Calu3 (cell line): ENCODE measurements at places on chromosomes 5 and 9. TPM values are rescaled to one million over a fixed set of nuclear protein-coding genes. Genes with fewer than 3 reads are reported as not detected.

DNA sequence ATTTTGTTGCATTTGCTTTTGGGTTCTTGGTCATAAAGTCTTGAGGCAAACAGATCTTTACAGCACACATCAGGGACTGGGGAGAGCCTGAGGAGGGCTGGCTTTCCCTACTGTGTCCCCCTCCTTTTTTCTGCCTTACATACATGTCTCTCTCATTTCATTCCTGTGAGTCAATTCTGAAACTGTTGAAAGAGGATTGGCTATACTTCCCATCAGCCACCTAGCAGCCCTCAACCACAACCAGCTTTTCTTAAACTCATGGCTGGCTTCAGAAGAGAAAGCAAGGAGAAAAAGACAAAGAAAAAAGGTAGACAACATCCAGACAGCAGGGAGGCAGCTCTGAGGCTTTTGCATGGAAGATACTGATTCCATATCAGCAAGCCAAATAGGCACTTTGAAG, 374.8 kb upstream of the KIF2A start:
- H3K27ac ChIP-seq: no peak overlapping the region
- no peaks in the 10 kb centered on the region for H3K36me3 ChIP-seq
- no peak for DNase-seq
- no peaks in the 10 kb centered on the region for H3K4me1 ChIP-seq
- no peaks in the 10 kb centered on the region for H3K27me3 ChIP-seq
- H3K4me3 ChIP-seq: no peak overlapping the region

The LCN15 gene
- total RNA-seq: not detected in 2 replicates

DNA sequence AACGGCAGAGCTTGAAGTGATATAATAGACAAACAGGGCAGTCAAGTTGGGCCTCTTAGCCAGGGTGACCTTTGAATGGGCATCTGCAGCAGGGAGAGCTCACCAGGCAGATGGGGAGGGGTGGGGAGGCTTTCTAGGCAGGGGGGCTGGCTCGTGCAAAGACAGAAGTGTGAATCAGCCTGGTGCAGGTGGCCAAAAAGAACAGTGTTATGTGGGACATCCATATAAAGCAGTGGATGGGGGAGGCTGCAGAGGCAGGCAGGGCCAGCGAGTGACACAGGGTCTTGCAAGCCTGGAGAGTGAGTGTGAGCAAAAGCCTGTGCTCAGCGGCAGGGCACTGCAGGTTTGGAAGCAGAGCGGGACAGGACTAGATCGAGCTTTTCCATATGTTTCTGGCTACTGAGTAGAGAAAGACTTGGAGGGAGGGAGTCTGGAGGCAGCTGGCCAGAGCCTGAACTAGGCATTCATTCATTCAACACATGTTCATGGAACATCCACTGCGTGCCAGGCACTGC, 14.2 kb upstream of the TTLL11 start:
- no peak for DNase-seq
- no peak overlapping the region for H3K27ac ChIP-seq
- no peaks in the 10 kb centered on the region for H3K4me1 ChIP-seq
- H3K27me3 ChIP-seq: peaks cover 31% of the 10 kb centered on the region
- H3K4me3 ChIP-seq: no peak overlapping the region

The TUBB4B gene
- 360 and 383 TPM in 2 replicates for total RNA-seq

The SLC6A3 gene
- not detected in 2 replicates for total RNA-seq

DNA sequence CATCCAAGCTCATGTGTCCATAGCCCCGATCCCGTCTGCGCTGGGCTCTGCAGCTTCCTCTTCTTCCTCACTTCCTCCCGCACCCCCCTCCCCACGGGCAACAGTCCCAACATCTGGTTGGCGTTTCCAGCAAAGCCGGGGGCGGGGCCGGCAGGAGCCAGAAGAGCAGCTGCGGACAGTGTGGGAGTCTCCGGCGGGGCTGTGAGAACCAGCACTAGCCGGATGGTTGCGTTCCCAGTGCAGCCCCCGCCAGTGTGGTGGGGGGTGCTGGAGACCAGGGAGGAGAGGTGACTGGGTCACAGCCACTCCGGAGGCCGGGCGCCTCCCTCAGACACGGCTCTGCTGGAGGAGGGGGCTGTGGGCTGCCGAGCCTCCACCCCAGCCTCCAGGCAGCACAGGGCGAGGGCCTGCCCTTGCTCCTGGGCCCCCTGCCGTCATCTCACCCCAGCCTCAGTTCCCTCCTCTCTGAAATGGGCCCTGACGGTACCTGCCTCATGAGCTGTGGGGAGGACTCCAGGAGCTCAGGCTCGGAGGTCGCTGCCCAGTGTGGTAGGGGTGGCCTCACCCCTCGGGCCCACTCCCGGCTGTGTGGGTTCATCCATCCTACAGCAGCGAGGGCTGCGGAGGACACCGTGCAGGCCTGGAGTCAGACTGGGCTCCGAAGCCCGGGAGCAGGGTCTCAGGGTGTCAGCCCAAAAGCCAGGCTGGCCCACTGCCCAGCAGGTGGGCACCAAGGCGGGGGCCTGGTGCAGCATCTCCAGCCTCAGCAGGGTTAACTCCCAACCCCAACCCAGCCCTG, 41.5 kb upstream of the NOTCH1 start:
- no peak overlapping the region for H3K27ac ChIP-seq
- H3K36me3 ChIP-seq: no peaks in the 10 kb centered on the region
- H3K27me3 ChIP-seq: peaks cover 29% of the 10 kb centered on the region

DNA sequence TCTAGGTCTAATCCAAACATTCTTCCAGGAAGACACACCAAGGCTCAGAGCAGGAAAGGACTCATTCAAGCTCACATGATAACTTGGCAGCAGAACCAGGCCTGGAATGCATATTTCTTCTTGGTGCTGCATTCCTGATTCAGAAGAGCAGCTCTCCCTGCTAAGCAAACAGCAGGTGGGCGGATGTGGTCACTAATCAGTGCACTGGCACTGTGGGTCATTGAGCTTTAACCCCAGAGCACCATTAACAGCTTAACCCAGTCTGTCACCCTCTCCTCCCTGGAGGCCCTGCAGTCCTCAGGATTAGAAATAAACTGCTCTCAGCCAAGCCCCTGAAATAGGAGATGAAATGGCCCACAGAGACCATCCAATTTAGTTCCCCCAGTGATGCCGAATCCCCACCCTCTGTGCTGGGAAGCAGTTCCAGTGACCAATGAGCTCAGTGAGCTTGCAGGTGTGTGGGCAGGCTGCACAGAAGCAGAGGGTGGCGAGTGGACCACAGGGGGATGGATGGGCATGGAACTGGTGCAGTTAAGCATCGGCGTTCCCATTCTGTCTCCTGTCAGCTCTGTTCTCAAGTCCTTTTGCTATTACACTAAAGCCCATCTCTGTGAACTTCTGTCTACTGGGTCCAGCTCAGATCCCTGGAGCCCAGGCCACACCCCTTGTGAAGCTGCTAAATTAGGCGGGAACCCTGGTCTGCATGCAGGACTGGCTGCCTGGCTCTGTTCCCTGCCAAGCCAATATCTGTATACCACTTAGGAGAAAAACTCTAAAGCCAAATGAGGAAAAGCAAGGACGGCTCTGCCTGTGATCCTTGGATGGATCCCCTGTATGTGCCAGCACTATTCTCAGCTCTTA, 16.6 kb upstream of the MEGF9 start:
- peaks cover 37% of the 10 kb centered on the region for H3K4me1 ChIP-seq
- H3K4me3 ChIP-seq: no peak overlapping the region
- H3K36me3 ChIP-seq: no peaks in the 10 kb centered on the region
- DNase-seq: peak; percentile 70
- no peak overlapping the region for H3K27ac ChIP-seq

- peak overlapping the region; percentile 99 for H3K4me3 ChIP-seq
- H3K27me3 ChIP-seq: peaks cover 3% of the 10 kb centered on the region
- peaks cover 29% of the 10 kb centered on the region for H3K36me3 ChIP-seq
- H3K27ac ChIP-seq: peak overlapping the region; percentile 80
- H3K4me1 ChIP-seq: no peaks in the 10 kb centered on the region
- DNase-seq: no peak
Observed at GRCh38 chr5:176362233-176362490, 598 bp upstream of the KIAA1191 start.

The TMEM252 gene
- not detected in 2 replicates for total RNA-seq

- H3K36me3 ChIP-seq: peaks cover 25% of the 10 kb centered on the region
- peak overlapping the region; percentile 96 for H3K4me3 ChIP-seq
- H3K27ac ChIP-seq: peak overlapping the region; percentile 94
- H3K4me1 ChIP-seq: peaks cover 18% of the 10 kb centered on the region
- DNase-seq: no peak
Observed at GRCh38 chr5:110738503-110738811, 350 bp upstream of the SLC25A46 start.

GRCh38 chr5:86640998-86641397, 23.3 kb downstream of the COX7C start:
- H3K27me3 ChIP-seq: no peaks in the 10 kb centered on the region
- H3K36me3 ChIP-seq: no peaks in the 10 kb centered on the region
- peak overlapping the region; percentile 52 for H3K27ac ChIP-seq
- H3K4me1 ChIP-seq: peaks cover 31% of the 10 kb centered on the region
- DNase-seq: no peak

The HEXB gene
- total RNA-seq: 212 and 223 TPM in 2 replicates

The MYOT gene
- not detected in 2 replicates for total RNA-seq

DNA sequence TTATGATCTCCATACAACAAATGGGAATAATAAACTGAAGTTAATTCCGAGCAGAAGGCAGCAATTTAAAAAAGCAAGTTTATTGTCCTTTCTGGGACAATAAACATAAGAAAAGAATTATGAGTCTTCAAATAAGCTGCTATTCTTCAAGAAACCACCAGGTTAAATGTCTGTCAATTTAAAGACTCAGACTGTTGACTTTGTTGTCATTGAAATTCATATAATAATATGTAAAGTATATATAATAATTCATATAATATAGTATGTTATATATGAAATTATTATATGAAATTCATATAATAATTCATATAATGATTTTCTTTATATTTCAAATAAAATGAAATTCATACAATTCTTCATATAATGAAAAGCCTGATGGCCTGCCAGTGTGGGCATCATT, 497.5 kb upstream of the RGMB start:
- no peak for DNase-seq
- H3K27me3 ChIP-seq: no peaks in the 10 kb centered on the region
- H3K36me3 ChIP-seq: no peaks in the 10 kb centered on the region
- H3K4me3 ChIP-seq: no peak overlapping the region
- peaks cover 12% of the 10 kb centered on the region for H3K4me1 ChIP-seq

DNA sequence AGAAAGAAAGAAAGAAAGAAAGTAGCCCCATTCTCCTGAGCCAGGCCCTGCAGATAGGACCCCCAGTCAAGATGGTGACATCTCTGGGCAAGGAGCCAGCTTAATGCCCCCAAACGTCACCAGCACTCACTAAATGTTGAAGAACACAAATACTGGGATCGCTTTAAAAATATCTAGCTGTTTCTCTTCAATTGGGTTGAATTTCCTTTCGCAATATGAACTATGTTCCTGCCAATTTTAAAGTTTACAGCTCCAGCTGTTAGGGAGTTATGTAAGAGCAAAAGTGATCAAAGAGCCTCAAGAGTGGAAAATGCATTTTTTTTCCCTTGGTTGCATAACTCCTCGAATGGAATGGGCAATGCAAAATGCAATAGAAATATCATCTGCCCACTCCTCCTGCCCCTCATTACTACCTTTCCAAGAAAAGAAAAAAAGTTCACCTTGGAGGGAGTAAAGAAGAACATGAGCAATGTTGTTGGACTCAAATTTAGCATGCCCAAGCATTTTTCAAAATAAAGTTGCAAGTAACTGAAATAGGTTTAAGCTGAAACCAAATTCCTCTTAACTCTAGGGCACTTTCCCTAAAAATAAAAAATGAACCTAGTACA, 244.2 kb upstream of the PIK3R1 start:
- no peak overlapping the region for H3K27ac ChIP-seq
- no peak for DNase-seq
- no peaks in the 10 kb centered on the region for H3K36me3 ChIP-seq
- no peaks in the 10 kb centered on the region for H3K4me1 ChIP-seq
- no peaks in the 10 kb centered on the region for H3K27me3 ChIP-seq

DNA sequence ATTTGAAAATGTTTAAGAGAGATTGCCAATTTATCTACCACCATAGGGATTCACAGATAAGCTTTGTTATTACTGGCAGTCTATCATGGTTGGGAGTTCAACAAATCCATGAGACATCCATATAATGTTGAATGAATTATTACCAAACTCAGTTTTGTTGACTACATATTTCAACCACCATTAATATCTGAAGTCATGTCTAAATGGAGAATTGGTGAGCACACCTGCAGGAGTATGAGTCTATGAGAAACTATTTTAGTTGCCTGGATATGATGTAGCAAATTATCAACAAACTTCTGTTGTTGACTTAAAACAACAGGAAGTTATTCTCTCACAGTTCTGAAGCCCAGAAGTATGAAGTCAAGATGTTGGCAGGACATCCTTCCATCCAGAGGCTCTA, 126.8 kb upstream of the FBXL7 start:
- no peak overlapping the region for H3K4me3 ChIP-seq
- no peaks in the 10 kb centered on the region for H3K27me3 ChIP-seq
- DNase-seq: no peak

The ANKRD34B gene
- 0.29 and 0.40 TPM in 2 replicates for total RNA-seq

The PRR16 gene
- 1.5 and 2.9 TPM in 2 replicates for total RNA-seq

GRCh38 chr9:2261421-2262103, 246.4 kb downstream of the SMARCA2 start:
- no peaks in the 10 kb centered on the region for H3K36me3 ChIP-seq
- H3K4me1 ChIP-seq: peaks cover 16% of the 10 kb centered on the region
- DNase-seq: no peak
- H3K4me3 ChIP-seq: no peak overlapping the region
- H3K27me3 ChIP-seq: no peaks in the 10 kb centered on the region

GRCh38 chr5:159269723-159270122, 6.6 kb downstream of the UBLCP1 start:
- no peak overlapping the region for H3K27ac ChIP-seq
- peaks cover 28% of the 10 kb centered on the region for H3K36me3 ChIP-seq
- DNase-seq: no peak
- no peak overlapping the region for H3K4me3 ChIP-seq
- H3K4me1 ChIP-seq: no peaks in the 10 kb centered on the region

DNA sequence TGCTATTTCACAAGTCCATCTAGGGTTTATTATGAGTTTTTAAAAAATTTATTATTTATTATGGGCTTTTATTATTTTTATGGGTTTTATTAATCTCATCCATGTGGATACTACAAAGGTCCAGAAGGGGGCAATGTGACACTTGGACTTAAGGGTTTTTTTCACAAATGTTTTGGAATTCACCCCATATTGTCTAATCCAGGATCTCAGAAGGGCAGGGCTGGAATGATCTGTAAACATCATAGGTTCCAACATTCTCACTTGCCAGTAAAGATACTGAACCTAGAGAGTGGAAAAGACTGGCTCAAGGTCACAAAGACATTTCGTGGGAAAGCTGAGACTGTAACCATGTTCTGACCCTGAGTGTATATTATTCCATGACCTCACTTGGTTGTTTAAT, 35.6 kb downstream of the NIM1K start:
- H3K27me3 ChIP-seq: no peaks in the 10 kb centered on the region
- H3K4me1 ChIP-seq: no peaks in the 10 kb centered on the region
- no peaks in the 10 kb centered on the region for H3K36me3 ChIP-seq
- DNase-seq: no peak
- H3K27ac ChIP-seq: no peak overlapping the region

DNA sequence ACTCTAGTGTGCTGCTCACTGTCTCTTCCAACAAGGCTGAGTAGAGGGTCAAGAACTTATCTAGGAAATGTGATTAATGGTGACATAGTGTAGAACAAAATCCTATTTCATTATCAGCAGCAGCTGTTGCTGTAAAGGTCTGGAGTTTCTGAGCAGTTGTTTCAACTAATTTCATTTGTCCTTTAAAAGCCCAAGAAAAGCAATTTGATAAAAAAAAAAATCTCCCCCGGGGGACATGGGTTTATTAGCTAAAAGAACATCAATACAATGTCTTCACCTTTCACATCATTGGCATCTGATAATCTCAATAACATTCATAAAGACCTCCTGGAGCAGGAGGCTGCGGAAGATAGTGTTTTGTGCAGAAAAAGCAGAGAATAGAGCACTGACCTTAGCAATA, 468.1 kb downstream of the KCTD16 start:
- no peaks in the 10 kb centered on the region for H3K27me3 ChIP-seq
- H3K4me1 ChIP-seq: no peaks in the 10 kb centered on the region
- DNase-seq: no peak
- H3K27ac ChIP-seq: no peak overlapping the region
- no peaks in the 10 kb centered on the region for H3K36me3 ChIP-seq

The ZFYVE16 gene
- total RNA-seq: 39.3 and 52.7 TPM in 2 replicates
